ENCODE measurements at places on chromosomes 2 and 18. TPM values are rescaled to one million over a fixed set of nuclear protein-coding genes. Genes with fewer than 3 reads are reported as not detected.

The OXER1 gene
- polyA plus RNA-seq: 6.0 TPM

The CYP26B1 gene
- polyA plus RNA-seq: 16.6 TPM

DNA sequence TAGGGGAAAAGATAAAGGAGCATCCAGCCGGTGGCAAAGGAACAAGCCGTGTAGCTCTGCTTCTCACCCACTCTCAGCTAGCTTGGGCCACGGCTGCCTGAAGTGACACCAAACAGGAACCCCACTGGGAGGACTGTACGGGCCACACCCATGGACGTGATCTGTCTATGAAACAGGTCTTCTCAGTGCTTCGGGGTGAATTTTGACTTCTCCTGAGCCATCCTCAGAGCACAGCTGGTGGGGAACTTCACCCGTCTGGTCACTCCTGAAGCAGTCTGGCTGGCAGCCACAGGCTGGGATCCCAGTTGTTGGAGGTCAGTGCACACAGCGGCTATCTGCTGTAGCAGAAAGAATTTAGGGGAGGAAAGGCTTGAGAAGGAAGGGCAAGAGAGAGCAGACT, 223.8 kb downstream of the FAM210A start:
- no peak for DNase-seq

DNA sequence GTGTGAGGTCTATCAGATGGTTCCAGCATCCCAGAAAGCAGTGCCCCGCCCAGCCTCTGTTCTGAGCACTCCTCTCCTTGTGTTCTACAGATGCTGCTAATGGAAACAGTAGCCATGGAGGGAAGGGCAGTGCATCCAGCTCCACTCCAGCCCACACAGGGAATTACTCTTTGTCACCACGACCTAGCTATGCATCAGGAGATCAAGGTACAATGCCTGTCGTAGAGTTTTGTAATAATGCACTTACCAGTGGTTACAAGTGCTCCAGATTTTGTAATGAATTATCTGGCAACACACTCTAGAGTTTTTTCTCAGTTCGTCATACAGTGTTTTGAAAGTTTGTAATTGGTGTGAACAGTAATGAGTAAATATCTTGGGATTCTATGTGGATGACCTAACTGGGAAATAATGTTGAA, 161.1 kb downstream of the ESCO1 start:
- no peak for DNase-seq

The OSR1 gene
- polyA plus RNA-seq: 8.9 TPM

DNA sequence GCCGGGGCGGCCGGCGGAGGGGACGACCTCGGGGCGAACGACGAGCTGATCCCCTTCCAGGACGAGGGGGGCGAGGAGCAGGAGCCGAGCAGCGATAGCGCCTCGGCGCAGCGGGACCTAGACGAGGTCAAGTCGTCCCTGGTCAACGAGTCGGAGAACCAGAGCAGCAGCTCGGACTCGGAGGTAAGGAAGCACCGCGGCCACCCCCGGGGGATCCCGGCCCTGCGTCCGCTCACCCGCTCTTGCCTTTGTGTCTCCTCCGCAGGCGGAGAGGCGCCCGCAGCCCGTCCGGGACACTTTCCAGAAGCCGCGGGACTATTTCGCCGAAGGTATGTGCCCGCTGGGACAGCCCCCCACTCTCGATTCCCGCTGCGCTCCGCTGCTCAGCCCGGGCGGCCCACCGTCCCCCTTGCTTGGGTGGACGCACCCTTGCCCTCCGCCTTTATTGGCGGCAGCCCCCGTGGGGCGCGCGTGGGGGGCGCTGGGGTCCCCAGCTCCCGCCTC, 611 bp downstream of the TCF7L1 start:
- DNase-seq: no peak

The TAF4B gene
- 4.4 TPM for polyA plus RNA-seq

Data from left renal pelvis (tissue), 4 donors.